Activated CD4-positive, alpha-beta memory T cell treated with anti-CD3 and anti-CD28 coated beads, Interleukin-2, amount 10 ng/mL, durations not matched to agents 7 days and 5 days (primary cell): ENCODE measurements at places on chromosomes 2 and 18. TPM values are rescaled to one million over a fixed set of nuclear protein-coding genes. Genes with fewer than 3 reads are reported as not detected.

The EML6 gene
- total RNA-seq, result 0.95 TPM

The LYG2 gene
- total RNA-seq, result not detected

The GLI2 gene
- total RNA-seq, result 0.75 TPM

The DSC3 gene
- not detected for total RNA-seq

The HOXD11 gene
- not detected for total RNA-seq

The DSG2 gene
- total RNA-seq, result 0.13 TPM

The STAT4 gene
- total RNA-seq, result 122 TPM

The ACADL gene
- not detected for total RNA-seq

The C1QL2 gene
- not detected for total RNA-seq

The DLGAP1 gene
- total RNA-seq, result 0.53 TPM

The KCNK3 gene
- not detected for total RNA-seq

The AQP12A gene
- not detected for total RNA-seq

The PLEKHA3 gene
- total RNA-seq, result 27.7 TPM

The LINC00305 gene
- not detected for total RNA-seq

The PRKAG3 gene
- total RNA-seq, result not detected

The ZNF516 gene
- total RNA-seq, result 3.9 TPM

The LIMS4 gene
- total RNA-seq, result 3.7 TPM

The PSME4 gene
- 47.4 TPM for total RNA-seq

The ANKRD30B gene
- not detected for total RNA-seq

The MAPK4 gene
- total RNA-seq, result not detected

The ZNF521 gene
- total RNA-seq, result not detected

The STARD6 gene
- not detected for total RNA-seq

The IL36G gene
- total RNA-seq, result not detected

The ELOA2 gene
- total RNA-seq, result not detected
